ENCODE measurements at places on chromosomes 12 and 14.

- DNase-seq: no peak
Measured at GRCh38 chr12:113245695-113246477, 24.6 kb downstream of the TPCN1 start.

DNA sequence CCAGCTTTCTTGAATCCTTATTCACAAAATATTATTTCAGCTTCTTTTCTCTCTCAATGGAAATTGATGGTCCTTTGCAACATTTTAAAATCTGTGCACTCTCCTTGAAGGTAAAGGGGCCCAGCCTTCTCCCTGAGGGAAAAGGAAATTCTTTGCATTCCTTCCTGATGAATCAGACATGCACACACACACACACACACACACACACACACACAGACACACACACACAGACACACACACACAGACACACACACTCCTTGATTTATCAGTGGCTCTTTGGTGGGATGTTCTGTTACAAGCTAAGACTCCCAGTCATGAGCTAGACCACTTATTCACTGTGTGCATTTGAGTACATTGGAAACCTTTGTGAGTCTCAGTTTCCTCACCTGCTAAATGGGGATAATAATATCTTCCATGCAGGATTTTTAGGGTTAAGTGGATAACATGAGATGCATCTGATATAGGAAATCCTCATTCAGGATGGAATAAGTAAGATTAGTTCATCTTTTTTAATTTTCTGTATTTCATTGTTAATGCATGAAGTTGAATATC is 45.1 kb upstream of the HMGA2 start:
- no peak for DNase-seq

GRCh38 chr12:25236626-25237025 is 14.1 kb downstream of the KRAS start:
- DNase-seq: no peak

DNA sequence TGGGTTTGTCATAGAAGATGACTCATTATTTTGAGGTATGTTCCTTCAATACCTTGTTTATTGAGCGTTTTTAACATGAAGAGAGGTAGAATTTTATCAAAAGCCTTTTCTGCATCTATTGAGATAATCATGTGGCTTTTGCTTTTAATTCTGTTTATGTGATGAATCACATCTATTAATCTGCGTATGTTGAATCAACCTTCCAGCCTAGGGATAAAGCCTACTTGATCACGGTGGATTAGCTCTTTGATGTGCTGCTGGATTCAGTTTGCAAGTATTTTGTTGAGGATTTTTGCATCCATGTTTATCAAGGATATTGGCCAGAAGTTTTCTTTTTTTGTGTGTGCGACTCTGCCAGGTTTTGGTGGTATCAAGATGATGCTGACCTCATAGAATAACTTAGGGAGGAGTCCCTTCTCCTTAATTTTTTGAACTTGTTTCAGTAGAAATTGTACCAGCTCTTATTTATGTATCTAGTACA is 602.6 kb downstream of the SNAPC1 start:
- no peak for DNase-seq

DNA sequence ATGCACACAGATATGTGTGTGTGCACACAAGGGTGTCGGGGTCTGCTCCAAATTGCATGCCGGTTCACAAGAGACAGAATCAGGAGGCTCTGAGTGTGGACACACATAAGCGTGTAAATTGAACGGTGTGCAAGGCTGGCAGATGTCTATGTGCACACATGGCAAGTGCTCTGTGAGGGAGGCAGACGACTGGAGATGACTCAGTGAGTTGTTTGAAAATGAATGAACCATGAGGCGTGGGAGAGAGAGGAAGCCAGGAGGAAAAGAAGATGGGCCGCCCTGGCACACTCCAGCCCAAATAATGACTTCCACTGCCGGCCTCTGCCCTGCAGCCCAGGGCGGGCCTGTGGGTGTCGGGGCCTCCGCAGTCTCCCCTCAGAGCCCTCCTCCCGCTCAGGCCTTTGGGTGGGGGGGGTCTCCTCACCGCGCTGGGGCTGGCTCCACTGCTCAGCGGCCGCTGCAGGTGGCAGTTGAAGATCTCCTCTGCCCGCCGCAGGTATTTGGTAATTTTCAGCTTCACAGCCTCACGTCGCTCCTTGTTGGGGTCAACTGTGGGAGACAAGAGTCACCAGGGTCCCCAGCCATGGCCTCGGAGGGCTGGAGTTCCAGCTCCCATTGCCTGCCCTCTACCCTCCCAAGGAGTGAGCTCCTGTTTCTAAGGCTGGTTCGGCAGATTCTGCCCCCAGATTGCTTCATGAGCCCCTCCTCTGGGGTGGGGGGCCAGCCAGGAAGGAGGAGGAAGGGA is 3.5 kb downstream of the RPS6KL1 start:
- no peak for DNase-seq

DNA sequence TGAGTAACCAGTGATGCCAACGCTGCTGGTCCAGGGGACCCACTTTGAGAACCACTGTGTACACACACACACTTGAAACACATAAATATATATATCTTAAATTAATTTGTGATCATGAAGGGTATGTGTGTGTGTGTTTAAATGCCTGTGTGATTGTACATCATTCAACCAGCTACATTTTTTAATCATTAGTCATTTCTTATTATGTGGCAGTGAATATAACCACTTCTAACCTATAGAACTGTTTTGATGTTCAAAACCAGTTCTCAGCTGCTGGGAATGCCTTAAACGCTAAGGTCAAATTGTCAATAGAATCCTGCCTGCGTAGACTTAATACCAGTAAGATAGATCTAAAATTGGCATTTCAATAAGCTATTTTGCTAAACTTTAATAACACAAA is 330.0 kb downstream of the SYT1 start:
- DNase-seq: no peak

DNA sequence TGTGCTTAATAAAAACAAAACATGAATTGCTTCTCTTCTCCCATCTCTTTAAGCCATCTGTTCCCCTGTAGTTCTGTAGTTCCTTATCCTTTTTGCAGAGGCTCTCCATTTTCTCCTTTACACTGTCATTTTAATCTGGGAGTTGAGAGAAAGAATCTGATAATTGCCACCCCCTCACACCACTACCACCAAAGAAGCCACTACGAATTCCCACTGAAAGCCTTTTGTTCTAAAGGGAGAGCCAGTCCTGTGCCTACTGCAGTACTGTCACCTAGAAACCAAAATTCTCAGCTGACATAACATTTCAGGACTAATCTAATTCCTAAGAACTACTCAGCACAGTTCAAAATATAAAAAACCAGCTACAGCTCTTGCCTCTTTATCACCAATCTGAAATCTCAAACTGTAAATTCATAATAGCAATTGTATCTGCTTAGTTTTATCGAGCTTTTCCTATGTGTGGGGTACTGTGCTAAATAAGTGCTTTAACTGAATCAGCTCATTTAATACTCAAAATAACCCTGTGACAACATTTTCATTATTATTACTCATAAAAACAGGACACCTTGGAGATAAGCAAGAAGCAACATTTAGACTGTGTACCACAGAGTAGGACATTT is 72.4 kb downstream of the SPPL3 start:
- no peak for DNase-seq

DNA sequence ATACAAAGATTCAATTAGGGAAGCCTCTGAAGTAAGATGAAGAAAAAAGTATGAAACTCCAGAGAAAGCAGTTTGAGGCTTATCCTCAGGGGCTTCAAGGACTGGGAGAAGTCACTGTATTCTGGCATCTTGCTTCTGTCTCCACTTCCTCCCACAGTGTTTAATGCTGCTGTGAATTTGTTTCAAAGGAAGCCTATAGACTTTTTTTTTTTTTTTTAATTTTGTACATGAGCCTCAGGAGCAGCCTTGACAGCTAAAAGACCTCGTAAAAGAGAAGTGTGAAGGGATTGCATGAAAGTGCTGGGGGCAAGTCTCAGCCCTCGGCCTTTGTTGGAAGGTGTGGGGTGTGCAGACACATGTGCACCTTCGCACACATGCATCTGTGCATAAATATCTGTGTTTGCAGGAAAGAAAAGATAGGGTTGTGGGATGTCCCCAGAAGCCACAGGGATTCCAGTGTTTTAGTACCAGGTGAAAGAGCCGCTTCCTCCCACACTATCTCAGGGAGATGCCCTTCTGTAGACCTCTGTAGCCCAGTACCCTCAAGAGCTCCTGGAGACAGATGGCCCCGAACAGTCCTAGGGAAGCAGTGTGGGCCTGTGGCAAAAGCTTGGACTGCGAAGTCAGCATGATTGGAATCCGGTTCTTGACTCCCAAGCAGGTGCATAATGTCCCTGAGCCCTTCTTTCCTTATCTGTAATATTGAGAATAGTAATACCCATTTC is 193.5 kb upstream of the BCL2L14 start:
- no peak for DNase-seq

DNA sequence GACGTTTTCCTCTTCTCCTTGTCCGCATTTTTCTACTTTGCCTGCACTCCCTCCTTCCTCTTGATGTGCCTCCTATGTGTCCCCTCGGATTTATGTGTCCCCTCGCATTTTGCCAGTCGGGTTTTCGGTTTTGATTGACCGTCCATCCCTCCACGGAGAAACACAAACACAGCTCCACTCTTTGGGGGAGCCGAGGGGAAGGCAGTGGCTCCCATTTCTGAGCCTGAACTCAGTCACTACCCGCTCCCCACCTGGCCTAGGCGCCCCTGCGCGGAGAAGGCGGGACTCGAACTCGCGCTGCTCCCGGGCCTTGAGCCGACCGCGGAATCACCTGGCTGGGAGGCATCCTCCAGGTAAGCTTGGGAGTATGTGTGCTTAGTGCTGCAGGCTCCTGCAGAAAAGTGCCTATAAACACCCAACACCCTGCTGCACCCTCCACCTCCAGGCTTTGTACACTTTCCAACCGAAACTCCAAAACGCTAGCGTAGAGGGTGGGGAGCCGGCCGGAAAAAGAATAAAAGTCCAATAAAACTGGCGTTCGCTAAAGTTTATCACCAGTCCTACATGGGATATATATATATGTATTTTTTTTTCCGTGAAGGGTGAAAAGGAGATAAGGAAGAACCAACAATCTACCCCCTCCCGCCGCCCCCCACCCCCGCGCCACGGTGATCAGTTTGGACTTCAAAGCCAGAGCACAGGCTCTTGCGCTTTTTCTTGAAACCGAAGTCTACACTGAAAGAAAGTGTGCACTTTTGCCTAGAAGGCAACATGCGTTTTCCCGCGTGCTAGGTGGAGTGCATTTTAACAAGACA is 3.3 kb upstream of the CCND2 start:
- no peak for DNase-seq

- DNase-seq: no peak
Measured at GRCh38 chr12:121397521-121397920, 2.4 kb upstream of the RNF34 start.

GRCh38 chr14:83707056-83707455 is 1822.9 kb upstream of the FLRT2 start:
- DNase-seq: no peak

GRCh38 chr12:104462931-104463339 is 6.2 kb downstream of the CHST11 start:
- no peak for DNase-seq

DNA sequence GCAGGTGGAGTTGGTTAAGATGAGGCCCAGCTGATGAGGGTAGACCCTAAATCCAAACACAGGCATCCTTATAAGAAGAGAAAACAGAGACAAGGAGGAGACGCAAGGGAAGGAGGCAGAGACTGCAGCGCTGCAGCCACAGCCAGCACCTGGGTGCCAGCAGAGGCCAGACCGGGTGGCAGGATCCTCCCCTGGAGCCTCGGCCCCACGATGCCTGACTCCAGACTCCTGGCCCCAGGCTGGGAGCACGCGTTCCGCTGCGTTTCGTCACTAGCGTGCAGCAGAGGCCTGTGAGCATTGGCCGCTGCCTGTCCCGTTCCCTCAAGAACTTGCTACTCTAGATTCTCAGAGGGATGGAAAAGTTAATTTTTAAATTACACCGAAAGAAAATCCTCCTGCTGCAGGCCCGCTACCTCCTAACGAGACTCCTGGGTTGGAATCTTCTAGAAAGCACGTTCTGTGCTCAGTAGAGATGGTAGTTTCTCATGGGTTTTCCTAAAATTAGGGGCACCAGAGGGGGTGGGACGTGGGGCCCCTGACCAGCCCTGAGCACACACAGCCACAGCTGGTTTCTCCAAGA is 57.7 kb upstream of the FBRSL1 start:
- DNase-seq: no peak

- DNase-seq: no peak
Measured at GRCh38 chr14:100393362-100393761, 70.2 kb downstream of the SLC25A47 start.

- no peak for DNase-seq
Measured at GRCh38 chr12:106188256-106188655, 49.5 kb upstream of the NUAK1 start.

DNA sequence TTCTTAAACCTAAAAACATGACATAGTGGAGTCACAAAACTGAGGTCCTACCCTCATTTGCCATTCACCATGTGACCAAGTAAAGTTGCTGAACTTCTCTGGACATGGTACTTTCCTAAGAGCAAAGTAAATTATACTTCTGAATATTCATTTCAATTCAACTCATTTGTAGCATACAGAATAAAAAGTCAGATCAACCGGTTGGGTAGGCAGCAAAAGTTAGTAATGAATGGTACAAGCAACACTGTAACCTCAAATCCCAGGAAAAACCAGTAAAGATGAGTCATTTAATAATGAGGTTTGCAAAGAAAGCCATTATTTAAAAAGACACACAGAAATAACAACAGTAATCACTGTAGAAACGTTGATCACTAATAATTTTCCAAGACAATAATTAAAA is 8.7 kb downstream of the POLE2 start:
- DNase-seq: no peak

DNA sequence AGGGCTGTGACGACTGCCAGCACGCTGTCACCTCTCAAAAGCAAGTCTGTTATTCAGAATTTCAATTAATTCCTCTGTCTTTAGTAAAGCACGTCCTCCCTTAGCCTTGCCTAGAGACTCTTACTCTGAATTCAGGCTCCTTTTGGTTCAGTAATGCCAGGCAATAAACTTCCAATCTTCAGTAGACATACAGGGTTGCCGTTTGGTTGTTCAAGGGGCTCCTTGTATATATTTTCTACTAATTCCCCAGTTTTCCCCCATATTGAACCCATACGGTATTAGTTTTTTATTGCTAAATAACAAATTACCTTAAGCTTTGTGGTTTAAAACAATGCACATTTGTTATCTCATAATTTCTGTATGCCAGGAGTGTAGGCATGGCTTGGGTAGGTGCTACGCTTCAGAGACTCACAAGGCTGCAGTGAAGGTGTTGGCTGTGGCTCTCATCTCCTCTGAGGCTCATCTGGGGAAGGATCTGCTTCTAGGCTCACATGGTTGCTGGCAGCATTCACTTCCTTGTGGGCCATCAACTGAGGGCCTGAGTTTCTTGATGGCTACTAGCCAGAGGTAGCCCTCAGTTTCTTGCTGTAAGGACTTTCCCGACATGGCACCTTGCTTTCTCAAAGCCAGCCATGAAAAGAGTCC is 7.3 kb upstream of the CLECL1 start:
- no peak for DNase-seq

Measured in H54 (cell line).